ENCODE measurements at places on chromosomes 16 and 17.

DNA sequence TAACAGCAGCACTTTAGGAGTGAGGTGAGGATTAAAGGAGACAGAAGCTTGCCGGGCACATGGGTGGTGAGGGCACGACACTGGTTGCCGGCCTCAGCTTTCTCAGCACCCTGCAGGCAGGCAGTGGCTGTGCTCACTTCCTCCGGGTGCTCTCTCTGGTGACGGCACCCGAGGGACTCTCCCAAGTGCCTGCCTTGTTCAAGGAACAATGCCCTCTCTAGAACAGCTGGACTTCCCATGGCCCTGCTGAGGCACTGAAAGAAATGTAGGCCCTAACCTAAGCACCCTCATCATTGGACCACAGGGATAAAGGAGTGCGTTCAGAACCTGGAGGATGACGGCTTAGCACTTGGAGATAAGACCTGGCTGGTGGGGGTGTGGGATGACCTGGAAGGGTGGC lies 72.7 kb downstream of the N4BP1 start:
- no peak for DNase-seq

DNA sequence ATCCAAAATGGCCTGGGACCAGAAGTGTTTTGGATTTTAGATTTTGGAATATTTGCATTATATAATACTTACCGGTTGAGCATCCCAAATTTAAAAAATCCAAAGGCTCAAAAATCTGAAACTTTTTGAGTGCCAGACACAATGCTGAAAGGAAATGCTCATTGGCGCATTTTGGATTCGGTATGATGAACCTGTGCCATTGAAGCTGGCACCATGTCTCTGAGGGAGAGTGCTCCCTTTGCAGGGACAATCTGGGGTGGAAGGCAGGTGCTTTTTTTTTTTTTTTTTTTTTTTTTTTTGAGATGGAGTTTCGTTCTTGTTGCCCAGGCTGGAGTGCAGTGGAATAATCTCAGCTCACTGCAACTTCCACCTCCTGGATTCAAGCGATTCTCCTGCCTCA lies 17.7 kb downstream of the SMTNL2 start:
- no peak for DNase-seq

GRCh38 chr17:75032720-75033280 lies 14.0 kb downstream of the ATP5PD start:
- DNase-seq, result no peak

DNA sequence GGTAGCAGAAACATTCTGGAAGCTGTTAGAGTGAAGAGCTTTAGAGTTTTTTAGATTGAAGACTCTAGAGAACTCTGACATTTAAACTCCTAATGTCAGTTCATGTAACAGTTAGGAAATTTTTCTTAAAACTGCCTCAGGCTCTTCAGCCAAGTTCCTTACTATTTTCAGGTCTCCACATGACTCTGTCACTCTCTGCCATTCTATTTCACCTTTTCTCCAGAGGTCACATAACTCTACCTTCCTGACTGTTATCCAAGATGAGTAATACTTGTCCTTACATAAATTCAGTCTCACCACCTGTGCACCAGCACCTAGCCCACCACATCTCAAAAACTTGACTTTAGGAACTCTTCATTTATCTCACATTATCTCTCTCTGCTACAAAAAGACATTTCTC lies 347.1 kb upstream of the CA10 start:
- no peak for DNase-seq

DNA sequence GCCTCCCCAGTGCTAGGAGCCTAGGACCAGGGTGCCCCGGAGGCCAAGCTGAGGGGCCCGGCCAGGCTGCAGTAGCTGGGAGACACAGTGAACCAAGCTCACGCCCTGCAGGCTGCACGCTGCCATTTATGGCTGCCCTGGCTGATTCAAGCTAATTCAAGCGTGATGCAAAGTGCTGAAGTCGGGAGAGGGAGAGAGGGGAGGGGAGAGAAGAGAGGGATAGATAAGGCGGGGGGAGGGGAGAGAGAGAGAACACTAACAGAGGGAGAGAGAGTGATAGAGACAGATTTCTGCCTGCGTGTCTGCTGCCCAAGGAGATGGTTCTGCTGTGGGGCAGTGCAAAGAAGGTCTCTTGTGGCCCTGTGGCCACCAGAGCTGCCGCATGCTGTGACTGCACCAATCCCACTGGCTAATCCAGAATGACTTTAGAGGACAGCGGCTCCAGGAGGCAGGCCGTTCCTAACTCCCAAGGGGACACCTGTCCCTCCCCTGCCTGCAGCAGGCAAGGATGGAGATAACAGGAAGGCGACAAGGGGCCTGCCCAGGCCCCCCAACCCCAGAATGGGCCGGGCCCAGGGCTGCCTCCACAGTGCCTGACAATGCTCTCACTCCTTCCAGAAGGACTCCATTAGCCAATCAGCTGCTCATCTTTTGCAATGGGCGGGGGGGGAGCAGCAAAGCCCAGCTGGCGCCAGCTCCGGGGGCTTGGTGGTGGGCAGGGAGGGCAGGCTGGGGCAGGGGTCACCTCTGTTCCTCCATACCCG lies 12.9 kb downstream of the MXRA7 start:
- peak; percentile 55 for DNase-seq

- no peak for DNase-seq
Observed at GRCh38 chr17:47733047-47733673, at the start of gene TBX21. Gene TBX21, plus strand, starts transcription at chr17:47733236. Its CDS starts 219 bp downstream, at chr17:47733455.

GRCh38 chr17:6531575-6531974 lies 24.8 kb downstream of the PITPNM3 start:
- no peak for DNase-seq

- no peak for DNase-seq
Observed at GRCh38 chr16:53341792-53342191, 92.5 kb upstream of the RBL2 start.

DNA sequence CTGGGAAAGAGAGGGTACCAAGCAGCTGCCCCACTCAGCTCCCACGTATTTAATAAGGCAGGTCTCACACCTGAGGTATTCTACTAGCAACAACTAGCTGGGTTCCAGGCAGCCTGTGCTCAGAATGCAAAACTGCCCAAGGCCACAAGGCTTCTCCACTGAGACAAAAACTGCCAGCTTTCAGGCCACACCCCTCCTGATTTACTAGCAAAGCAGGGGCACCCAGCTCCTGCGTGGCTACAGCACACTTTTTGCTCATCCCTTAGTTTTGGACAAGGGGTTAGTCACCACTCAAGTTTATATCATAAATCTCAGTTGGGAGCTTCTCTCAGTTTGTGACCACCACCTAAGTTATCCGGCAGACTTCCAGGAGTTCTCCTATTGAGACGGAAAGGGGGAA lies 494.6 kb downstream of the CDH11 start:
- DNase-seq, result no peak

DNA sequence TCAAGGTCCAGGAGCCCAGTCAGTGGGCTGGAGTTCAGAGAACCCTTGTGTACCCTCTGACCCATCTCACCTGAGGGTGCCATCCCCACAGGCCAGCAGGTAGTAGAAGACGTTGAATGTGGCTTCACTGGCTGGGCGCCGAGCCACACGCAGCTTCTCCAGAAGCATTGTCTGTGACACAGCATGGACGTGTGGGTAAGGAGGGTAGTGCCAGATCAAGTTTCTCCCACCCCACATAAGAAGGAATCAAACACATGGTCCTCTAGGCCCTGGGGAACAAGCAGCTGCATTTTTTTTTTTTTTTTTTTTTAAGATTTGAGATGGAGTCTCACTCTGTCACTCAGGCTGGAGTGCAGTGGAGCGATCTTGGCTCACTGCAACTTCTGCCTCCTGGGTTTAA lies 60.9 kb downstream of the MYO18A start:
- no peak for DNase-seq

GRCh38 chr17:63140255-63140654 lies 174.2 kb downstream of the TANC2 start:
- DNase-seq, result no peak

- DNase-seq, result no peak
Observed at GRCh38 chr17:68450391-68450790, 6.9 kb downstream of the WIPI1 start.

- no peak for DNase-seq
Observed at GRCh38 chr16:67781565-67781921, 24.8 kb downstream of the RANBP10 start.

DNA sequence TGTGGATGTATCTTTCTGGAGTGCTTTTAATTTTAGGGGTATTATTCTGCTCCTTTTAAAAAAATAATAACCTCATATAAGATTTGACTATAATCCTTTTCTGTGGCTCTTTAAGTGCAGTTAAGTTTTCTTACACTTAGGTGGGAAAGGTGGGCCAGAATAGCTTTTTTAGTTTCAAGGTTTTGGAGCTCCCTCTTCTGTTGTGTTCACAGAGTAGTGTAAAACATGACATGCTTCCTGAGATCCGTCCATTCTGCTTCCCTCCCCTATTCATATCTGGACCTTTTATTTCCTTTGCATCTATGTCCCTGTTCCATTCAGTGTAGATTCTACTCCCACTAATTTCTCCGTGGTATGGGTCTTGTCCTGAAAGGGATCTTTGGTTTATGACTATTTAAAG lies 12.8 kb downstream of the LRRC36 start:
- peak; percentile 33 for DNase-seq

DNA sequence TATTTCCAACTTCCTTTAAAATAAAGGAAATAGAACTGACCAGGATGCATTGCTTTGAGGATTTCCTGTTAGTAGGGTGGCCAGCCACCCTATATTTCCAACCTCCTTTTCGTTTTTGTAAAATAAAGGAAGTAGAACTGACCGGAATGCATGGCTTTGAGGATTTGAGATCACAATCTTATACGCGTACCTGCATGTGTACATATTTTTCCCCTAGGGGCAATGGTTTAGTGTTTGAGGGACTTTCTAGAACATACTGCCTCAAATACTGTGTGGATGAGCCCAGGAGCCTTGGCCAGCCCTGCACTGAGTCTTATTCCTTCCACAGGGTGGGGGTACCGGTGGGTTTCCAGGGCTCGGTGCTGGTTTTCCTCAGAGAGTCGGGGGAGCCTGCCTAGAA lies 25.6 kb downstream of the MAPK8IP3 start:
- no peak for DNase-seq

DNA sequence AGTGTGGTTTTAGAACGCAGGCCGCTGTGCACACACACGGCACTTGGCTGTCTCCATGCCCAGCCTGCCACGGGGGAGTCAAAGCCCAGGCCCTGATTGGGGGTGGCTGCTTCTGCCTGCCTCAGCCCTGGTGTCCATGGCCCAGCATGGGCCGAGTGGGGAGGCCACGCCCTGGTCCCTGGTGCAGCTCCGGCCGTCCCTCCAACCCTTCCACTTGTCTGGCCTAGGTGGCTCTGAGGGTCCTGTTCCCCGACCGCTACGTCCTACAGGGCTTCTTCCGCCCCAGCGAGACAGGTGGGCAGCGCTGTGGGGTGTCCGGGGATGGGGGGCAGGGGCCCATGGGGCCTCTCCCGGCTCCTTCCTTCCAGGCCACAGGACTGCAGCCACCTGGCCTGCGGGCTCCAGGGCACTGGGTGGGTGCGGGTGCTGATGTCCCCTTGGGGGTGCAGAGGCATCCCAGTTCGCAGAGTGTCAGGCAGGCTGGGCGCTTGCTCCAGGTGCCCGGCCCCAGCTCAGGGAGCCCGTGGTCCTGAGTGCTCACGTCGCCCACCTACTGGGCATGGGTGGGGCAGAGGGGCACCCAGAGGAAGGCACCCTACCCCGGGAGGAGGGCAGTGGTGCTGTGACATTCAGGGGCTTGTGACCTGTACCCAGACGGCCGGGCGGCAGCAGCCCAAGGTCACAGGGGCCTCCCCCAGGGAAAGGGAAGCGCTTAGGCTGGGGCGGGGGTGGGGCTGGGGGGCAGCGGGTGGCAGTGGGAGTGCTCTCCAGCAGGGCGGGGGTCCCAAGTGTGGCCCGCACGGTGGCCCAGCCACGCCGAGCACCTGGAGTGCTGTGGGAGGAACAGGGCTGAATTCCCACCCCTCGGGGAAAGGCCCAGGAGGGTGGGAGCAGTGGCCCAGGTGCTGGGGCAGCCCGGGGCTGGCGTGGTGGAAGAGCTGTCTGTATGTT lies 11.8 kb downstream of the CENPX start:
- DNase-seq, result no peak

DNA sequence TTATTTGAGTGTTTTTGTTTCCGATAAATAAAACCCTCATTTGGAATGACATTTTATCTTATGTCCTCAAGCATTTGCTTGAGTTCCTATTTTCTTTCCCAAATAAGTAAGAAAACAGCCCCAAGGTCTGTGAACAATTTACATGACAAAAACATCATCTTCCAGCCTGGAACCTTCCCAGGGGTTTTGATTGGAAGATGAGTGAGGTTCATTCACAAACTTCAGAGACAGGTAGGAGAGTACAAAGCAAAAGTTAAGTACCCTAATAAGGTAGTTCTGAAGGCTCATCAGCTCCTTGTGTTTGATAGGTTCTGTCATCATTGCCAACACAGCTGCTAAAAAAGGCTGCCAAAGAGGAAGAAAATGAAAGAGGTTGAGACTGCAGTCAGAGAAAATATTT lies 772.8 kb downstream of the CDH8 start:
- DNase-seq, result no peak

- no peak for DNase-seq
Observed at GRCh38 chr17:68908045-68908444, 47.1 kb downstream of the ABCA8 start.

DNA sequence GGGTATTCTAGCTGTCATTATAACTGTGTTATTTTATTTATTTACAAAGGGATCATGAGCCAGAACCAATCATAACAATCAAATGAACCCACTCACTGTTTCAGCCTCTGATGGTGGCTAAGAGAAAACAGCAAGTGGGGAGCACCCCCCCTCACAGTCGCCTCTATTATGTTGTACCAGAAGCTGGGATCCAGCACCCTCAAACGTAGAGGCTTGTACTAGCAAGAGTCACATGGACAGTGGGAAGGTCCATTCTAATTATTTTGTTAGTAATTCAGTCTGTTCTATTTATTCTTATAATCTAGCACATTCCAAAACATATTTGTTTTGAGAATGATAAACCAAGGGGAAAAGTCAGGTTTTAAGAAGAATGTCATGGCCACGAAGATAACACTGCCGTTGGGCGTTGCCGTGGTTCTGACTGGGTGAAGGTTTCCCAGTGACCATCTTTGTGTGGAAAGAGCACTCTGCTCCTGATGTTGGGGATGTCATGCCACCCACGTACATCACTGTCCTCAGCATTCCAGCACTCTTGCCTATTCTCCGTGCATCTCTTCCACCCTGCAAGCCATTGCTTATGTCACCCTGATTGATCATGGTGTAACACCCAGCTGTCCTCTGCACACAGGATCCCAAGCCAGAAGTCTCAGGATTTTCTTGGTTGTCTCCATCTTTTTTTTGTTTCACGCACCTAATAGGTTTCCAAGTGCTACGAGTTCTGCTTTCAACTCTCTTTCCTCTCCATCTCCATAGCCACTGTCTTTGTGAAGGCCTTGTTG lies 205.8 kb downstream of the PRKCA start:
- no peak for DNase-seq

DNA sequence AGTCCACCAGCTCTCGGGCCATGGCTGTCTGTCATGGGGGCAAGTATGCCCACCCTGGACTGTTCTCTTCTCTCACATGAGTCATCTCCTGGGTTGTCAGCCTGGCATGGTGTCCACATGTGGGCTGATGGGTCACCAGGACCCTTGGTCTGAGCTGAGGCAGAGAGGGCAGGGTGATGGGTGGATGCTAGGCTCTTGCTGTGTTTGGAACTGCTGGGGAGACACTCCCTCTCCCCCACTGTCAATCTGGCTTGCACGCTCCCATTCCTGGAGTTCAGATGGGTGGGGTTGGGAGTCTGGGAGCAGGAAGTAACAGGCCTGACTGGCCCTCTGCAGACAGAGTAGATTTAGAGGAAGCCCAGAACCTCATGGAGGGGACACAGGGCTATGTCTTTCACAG lies 28.9 kb downstream of the KSR1 start:
- no peak for DNase-seq

Data from kidney glomerular epithelial cell (primary cell).